ENCODE measurements at places on chromosomes 5 and 9.
A peak's percentile ranks its signal among the peaks of the same experiment; 100 is the strongest.

- DNase-seq, result no peak
Observed at GRCh38 chr5:68347536-68347935, 132.0 kb downstream of the PIK3R1 start.

DNA sequence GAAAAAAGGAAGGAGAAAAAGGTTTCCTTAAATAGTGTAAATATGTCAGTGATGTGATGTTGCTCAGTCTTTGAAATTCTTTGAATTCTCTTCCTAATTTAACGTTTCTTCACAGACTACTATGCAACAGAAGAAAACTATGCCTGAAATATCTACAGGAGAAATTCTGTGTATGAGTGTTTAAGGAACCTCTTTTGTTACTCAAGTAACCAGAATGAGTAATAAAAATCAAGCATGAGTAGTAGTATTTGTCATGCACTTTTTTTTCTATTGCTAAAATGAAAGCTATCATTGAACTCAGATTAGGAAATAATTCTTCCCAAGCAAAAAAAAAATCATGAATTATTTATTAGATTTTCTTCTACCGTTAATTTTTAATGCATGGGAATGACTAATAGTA lies 20.3 kb upstream of the THG1L start:
- DNase-seq, result no peak

DNA sequence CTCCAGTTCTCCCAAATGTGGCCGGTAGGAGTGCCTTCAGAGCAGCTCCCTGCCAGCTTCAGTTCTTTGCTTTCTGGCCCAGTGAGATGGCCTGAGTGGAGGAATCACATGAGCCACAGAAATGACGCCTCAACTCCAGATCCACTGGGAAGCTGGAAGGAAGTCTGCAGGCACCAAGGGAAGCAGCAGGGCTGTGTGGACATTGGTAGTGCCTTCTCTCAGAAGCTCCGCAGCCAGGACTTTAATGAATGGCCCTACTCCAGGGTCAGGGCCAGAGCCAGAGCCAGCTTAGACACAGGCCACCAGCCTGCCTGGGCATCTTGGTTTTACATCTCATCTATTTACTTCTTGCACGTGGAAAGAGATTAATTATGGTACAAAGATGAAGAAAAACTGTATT lies 12.0 kb upstream of the PSMB7 start:
- DNase-seq, result no peak

- DNase-seq, result peak; percentile 40
Observed at GRCh38 chr9:81146241-81146640, 543.1 kb downstream of the TLE1 start.

DNA sequence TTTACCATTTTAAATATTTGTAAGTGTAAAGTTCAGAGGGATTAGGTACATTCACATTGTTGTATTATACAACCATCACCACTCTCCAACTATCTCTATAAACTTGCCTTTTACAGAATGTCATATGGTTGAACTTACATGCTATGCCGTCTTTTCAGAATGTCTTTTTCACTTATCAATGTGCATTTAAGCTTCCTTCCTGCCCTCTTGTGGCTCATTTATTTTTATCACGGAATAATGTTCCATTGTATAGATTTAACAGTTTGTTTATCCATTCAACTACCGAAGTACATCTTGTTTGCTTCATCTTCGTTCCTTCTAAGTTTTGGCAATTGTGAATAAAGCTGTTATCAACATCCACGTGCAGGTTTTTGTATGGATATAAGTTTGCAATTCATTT lies 133.3 kb upstream of the C6 start:
- DNase-seq, result no peak

DNA sequence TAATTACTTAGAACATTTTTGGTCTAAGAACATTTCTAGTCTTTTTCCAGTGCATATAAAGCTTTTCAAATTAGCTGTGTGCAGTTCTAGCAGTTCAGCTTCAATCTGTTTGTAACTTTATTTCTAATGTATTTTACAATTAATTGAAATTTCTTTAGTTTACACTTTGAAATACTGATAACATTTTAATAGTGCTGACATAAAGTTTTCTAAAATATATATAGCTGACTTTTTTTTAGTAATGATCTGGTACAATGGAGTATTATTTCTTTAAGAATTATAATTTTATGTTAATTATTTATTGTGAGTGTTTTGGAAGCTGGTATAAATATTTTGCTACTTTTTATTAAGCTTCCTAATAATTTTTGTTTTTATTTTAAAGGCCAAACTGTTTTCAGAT lies 43.3 kb downstream of the CCNH start:
- DNase-seq, result no peak

GRCh38 chr5:130975299-130975698 lies 189.8 kb downstream of the HINT1 start:
- no peak for DNase-seq

DNA sequence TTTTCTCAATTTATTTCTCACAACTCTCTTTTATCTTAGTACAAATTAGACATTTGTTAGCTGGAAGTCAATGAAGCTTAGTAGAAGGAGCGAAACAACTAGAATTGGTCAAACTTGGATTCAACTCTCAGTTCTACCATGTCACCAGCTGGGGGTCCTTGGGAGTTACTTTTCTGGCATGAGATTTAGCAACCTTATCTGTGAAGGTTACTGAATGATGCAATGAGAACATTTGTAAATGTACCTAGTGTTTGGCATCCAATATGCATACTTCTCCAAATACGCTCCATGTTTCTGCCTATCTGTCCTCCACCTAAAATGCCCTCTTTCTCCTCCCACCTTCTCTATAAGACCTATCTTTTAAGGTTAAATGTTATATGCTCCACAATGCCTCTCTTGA lies 6.3 kb downstream of the HNRNPA0 start:
- no peak for DNase-seq

GRCh38 chr9:130319944-130320712 lies 54.6 kb downstream of the HMCN2 start:
- DNase-seq, result no peak

DNA sequence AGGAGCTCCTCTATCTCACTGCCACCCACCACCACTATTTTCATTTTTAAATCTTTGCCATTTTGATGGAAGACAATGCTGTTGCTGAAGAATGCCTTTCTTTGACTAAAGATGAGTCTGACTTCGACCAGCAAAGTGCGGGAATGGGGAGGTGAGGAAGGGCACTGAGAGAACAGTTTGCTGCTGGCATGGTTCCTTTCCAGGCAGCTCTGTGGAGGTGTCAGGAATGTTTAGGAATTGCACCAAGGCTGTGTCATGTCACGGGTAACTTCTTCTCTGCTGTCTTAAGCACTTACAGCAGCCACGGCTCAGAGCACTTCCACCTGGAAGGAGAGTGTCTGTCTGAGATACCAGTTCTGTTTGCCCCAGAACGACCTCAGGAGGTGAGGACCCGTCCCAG lies 41.4 kb upstream of the SHB start:
- DNase-seq, result no peak

All from NCI-H1092 treated with DMSO at 0.1 percent for 48 hours (cell line).